ENCODE measurements at places on chromosomes 11 and 22.

DNA sequence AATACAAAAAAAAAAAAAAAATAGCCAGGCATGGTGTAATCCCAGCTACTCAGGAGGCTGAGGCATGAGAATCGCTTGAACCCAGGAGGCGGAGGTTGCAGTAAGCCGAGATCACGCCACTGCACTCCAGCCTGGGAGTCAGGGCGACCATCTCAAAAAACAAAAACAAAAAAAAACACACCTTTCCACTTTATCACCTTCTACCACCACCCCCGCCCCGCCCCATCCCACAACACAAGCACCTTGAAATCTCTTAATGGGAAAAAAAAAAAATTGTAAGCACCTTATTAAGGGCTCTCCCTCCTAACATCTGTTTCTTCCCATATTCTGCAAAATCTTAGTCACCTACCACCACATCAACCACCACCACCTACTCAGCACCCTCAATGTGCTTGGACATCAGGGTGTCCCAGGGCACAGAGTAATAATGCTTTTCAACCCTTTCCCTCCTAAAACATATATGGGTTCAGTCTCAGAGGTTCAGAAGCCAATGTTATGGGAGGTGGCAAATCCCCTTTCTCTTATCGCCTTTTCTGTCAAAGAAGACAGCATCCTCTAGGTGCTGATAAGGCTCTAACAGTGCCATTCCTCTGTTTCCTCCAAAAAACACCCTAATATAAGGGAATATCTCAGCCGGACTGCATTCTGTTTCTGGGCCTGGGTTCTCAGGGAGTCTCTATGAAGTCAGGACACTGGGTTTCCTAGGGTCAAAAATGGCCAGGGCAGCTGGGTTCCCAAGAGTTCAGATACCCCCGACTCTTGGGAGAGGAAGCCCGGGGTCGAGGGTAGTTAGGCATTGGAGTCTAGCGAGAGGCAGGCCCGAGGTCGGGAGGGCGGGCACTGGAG, 718 bp downstream of the INTS5 start:
- peak; percentile 37 for DNase-seq

DNA sequence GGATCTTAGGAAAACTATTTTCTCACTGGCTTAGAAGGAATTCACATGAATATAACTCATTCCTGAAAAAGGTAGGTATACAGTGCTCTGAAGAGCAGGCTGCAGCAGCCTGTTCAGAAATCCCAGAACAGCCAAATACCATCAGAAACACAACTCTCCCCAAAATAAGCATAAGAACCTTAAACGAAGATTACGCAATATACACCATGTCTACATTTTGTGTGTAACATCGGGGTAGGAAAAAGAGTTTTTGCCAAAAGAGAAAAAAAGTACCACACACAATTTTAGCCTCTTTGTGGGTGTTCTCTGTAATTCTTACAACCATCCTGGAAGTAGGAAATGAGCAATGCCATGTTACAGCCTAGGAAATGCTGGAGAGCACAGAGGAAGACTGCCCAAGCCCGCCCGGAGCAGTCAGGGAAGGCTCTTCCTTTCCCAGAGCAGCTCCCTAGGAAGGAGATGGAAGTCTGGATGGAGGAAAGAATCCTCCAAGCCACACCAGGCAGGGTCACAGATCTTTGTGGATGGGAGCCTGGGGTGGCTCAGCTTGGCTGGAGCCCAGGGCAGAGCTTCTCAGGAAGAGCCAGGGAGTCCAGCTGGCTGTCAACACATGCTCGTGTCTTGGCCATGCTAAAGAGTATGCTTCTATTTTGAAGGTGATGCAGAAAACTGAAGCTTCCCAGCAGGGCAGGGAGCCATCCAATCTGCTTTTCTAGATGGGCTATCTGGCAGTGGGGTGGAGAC, 49.7 kb upstream of the ARFGAP3 start:
- no peak for DNase-seq

DNA sequence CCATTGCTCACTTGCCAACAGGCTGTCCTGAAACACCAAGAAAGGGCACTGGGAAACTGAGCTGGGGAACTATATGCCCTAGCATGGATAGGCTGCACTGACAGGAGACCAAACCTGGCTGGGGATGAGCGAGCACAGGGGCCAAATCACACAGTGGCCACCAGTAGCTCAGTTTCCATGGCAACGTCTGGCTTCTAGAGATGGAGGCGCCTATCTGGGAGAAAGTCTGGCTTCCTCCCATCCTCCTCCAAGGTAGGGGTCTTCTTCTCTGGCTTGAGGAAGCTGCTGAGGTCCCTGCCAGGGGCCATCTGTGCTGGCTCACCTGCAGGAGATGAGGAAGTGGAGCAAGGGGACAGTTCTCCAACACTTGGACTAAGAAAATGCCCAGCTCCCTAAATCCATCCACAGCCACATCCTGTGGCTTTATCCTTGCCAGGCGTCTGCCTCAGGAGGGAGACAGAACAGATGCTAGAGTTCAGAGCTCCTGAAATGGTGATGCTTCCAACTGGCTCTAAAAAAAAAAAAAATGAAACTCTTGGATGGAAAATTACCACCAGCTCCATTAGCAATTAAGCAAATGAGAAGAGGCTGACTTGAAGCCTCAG, 48.3 kb downstream of the SYT13 start:
- no peak for DNase-seq

DNA sequence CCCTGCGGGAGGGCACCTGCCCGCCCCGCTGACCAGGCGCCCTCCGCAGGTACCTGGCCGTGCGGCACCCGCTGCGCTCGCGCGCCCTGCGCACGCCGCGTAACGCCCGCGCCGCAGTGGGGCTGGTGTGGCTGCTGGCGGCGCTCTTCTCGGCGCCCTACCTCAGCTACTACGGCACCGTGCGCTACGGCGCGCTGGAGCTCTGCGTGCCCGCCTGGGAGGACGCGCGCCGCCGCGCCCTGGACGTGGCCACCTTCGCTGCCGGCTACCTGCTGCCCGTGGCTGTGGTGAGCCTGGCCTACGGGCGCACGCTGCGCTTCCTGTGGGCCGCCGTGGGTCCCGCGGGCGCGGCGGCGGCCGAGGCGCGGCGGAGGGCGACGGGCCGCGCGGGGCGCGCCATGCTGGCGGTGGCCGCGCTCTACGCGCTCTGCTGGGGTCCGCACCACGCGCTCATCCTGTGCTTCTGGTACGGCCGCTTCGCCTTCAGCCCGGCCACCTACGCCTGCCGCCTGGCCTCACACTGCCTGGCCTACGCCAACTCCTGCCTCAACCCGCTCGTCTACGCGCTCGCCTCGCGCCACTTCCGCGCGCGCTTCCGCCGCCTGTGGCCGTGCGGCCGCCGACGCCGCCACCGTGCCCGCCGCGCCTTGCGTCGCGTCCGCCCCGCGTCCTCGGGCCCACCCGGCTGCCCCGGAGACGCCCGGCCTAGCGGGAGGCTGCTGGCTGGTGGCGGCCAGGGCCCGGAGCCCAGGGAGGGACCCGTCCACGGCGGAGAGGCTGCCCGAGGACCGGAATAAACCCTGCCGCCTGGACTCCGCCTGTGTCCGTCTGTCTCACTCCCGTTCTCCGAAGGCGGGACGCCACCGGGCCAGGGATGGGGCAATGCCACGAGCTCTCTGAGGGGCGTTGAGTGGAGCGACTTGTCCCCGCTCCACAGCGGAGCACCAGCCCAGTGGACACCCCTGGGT, 1.8 kb downstream of the GALR3 start:
- DNase-seq, result no peak

- DNase-seq, result peak; percentile 74
Measured at GRCh38 chr11:34926101-34926830, 9.8 kb downstream of the PDHX start.

DNA sequence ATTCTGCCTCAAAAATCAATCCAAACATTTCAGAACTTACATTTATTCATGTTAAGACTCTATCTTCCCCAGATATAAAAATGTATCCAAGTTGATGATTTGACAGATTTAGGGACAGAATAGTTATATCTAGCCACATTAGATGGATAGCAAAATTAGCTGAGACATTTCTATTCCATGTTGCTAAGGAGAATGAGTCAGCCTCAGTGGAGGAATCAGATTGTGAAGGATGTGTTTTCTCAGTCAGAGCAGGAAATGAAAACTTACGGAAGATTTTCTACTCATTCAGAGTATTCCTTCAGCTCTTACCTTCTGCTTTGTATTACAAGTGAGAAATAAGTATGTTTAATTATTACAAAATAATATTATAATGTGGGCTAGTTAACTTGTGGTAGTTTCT, 556.3 kb upstream of the ANO3 start:
- DNase-seq, result peak; percentile 57

All from ELR (cell line).